ENCODE measurements at places on chromosomes 11 and 22. TPM values are rescaled to one million over a fixed set of nuclear protein-coding genes. Genes with fewer than 3 reads are reported as not detected.

DNA sequence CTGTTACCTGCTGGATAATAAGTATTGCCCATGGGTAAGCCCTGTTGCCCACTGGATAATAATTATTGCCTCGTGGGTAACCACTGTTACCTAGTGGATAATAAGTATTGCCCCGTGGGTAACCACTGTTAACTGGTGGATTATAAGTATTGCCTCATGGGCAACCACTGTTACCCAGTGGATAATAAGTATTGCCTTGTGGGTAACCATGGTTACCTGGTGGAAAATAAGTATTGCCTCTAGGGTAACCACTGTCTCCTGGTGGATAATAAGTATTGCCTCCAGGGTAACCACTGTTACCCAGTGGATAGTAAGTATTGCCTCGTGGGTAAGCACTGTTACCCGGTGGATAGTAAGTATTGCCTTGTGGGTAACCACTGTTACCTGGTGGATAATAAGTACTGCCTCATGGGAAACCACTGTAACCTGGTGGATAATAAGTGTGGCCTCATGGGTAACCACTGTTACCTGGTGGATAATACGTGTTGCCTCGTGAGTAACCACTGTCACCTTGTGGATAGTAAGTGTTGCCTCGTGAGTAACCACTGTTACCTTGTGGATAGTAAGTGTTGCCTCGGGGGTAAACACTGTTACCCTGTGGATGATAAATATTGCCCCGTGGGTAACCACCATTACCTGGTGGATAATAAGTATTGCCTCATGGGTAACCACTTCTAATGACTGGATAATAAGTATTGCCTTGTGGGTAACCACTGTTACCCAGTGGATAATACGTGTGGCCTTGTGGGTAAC lies 29.0 kb upstream of the NXPE4 start:
- DNase-seq = no peak

DNA sequence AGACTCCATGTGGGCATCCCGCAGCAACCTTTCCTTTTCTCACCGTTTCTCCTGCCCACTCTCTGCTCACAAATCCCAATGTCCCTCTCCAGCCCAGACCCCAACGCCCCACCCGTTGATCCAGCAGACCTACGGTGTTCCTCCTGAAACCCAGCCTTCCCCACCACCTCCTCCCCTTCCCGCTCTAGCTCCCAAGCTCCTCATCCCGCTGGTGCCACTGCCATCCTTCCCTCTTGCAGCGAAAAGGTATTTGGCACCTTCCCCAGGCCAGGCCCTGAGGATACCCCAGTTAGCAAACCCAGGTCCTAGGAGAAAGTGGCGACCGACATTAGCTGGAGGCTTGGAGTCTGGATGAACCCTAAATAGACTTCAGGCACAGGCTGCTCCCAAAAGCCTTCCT lies 84.0 kb upstream of the RTL6 start:
- DNase-seq = no peak

GRCh38 chr11:2951231-2952110 lies 22.3 kb upstream of the PHLDA2 start:
- no peak for DNase-seq

DNA sequence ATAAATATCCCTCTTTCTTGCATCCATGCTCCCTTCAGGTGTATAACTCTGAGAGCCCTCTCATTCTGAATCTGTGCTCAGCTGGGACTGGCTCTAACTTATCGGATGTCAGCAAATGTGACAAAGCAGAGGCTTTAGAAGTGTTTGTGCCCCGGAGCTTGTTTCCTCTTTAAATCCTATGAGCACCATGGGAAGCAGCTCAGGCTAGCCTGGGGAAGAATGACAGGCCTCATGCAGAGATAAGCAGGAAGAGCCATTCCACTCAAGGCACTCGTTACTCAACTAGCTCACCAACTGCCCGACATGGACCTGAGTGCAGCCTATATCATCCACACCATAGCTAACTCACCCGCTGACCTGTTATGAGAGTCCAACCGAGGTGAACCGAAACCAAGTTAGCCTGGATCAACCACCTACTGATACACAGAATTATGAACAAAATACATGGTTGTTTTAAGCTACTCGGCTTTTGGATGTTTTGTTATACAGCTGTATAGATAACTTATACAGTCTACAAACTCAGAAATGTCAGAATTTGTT lies 990.7 kb downstream of the NTM start:
- DNase-seq = no peak

GRCh38 chr11:10993186-10993585 lies 135.3 kb upstream of the ZBED5 start:
- DNase-seq = no peak

DNA sequence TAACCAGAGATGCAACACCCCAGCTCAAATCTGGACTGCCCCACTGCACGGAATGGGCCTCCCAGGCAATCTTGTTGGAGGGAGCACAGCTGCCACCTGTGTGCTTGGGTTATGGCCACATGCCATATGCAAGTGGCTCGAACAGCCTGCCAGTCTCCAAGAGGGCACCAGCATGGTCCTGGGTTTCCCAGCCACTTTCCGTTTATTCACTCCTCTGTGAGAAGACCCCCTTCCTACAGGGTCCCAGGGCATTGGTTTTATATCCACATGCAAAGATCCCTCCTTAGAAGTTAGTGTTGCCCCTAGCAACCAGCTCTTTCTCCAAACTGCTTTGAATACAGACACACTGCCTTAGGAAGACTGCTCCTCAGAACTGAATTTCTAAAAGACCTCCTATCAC lies 487.8 kb downstream of the BUD13 start:
- DNase-seq = no peak

- no peak for DNase-seq
These were observed 38.9 kb upstream of the CSNK2A3 start for GRCh38 chr11:11391796-11392463.

- DNase-seq = no peak
These were observed 17.7 kb upstream of the FEZ1 start for GRCh38 chr11:125513705-125514265.

DNA sequence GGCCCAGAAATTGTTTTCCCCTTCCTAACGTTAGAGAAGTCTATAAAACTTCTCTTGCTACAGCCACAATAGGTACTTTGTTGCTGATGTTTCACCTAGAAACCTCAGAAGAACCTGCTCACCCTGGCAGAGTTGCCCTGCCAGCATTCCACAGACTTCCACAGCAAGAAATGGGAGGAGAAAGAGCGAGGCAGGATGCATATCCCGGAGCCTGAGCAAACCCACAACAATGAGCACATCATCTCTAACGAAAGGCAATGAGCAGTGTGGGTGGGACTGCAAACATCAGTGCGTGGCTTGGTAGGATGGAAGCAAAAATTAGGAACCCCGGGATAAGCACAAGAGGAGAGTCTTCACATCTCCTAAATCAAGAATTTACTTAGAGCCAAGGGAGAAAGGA lies 892.3 kb downstream of the OPCML start:
- DNase-seq = no peak

DNA sequence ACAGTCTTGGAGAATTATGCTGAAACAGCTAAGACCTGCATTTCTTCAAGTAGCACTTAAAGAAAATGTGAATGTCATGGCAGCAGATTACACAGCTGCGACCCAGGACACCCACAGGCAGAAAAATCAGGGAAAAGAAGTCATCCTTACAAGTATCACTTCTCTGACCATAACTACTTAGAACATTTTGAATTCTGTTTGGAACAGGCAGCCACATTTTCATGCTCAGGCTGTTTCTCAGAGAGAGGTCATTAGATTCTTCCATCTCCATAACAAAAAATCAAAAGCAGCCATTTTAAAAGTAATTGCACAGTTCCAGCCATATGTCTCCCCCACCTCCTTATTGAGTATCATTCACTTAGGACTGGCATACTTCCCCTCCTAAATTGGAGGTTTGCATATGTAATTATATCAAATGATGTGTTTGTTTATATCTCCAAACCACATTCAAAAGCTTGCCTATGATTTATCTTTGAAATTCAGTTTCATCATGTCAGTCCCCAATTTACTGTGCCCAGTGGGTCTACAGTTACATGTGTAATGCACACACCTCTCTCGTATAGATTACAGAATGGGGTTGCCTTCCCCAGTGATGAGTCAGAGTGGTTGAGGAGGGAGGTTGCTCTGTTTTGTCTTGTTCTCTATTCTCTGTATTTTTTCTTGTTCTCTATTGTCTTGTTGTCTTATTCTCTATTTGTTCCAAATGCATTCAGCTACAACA lies 276.5 kb upstream of the MTNR1B start:
- DNase-seq = no peak

DNA sequence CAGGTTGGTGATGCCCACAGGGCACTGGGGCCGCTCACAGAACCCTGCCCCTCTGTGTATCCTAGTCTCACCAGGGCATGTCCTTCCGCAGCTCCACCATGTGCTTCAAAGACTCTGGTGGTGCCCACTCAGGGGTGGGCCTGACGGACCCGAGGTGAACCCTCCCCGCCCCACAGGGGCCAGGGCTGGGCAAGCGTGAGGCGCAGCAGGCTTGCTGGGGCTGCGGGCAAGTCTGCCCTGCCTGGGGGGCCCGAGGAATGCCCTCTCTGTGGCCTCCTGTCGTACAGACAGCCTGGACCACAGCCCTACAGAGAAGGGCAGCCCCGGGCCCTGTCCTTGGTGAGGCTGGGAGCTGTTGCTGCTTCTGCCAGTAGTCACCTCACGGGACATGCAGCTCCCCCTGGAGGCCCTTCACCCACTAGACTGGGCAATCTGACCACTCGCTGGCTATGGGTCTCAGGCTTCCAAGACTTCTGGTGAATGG lies 40.2 kb downstream of the TBX1 start:
- DNase-seq = peak; percentile 59

DNA sequence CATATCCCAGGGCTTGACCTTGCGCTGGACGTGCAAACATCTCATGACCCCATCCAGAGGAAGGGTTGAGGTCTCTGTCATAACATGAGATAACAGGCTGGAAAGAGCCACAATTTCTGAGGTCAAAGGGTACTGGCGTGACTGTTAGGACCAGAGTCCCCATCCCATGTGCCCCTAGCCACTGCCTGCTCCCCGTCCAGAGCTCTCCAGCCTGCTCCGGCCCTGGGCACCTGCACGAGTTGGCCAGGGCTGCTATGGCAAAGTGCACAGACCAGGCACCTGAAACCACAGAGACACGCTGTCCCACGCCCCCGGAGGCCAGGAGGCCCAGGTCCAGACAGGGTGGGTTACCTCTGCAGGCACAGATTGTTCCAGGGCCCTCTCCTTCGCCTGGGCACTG lies 58.9 kb downstream of the SHANK2 start:
- no peak for DNase-seq

DNA sequence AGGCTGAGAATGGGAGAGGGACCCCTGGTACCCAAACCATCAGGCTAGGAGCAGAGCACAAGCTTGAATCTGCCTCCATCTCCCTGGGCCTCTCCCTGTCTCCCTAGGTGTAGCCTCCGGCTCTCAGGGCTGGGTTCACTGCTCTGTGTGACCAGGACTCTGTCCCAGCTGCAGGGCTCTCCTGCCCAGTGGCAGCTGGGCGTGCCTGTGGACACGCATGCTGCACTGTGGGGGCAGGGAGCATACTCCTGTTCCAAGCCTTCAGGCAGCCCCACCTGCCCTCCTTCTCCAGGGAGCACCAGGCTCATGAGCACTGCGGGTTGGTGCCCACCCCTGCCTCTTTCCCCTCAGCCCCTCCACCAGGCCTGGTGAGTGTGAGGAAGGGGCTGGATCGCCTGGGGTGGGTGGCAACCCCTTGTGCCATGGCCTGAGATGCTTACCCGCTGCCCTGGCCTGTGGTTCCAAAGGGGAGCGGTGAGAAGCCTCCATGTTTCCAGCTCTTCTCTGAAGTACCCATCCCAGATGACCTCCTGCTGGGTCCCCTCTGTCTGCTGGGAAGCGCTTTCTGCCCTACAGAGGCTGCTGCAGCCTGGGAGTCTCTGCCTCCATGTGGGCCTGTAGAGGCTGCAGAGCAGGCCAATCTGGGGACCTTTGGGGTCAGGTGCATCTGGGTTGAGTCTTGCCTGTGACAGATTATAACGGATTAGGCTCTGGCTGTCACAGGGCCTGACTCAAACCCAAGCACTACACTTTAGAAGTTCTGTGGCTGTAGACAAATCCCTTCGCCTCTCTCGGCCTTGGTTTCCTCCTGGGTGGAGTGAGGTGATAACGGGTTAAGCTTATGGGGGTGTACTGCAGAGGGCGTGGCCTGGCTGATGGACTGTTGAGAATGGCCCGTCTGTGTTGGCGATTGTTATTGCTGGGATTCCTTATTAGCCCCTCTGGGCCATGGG lies 43.7 kb downstream of the WNT11 start:
- no peak for DNase-seq

GRCh38 chr11:45525393-45525792 lies 140.0 kb downstream of the CHST1 start:
- no peak for DNase-seq

- DNase-seq = no peak
These were observed 106.0 kb downstream of the CSNK2A3 start for GRCh38 chr11:11247086-11247485.

DNA sequence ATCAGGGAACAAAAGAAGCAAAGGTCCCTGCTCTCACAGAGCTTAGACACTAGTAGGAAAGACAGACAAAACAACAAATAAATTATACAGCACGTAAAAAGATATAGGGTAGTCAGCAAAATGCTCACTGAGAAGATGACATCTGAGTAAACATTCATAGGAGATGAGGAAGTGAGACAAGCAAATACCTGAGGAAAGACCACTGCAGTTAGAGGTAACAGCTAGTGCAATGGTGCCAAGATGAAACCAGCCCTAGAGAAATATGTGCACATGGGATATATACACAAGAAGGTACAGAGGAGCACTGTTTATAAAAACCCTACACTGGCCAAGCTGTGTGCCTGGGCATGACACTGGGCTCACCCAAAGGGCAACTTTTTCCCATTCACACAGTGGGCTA lies 9.8 kb downstream of the CYP2R1 start:
- DNase-seq = no peak

GRCh38 chr11:112656772-112657428 lies 304.3 kb upstream of the NCAM1 start:
- DNase-seq = no peak

GRCh38 chr11:63564056-63564774 lies 1.0 kb upstream of the PLAAT2 start:
- no peak for DNase-seq

- DNase-seq = no peak
These were observed 2.2 kb downstream of the RAB30 start for GRCh38 chr11:83069441-83070043.

- DNase-seq = no peak
These were observed 33.6 kb downstream of the YWHAH start for GRCh38 chr22:31977939-31978338.

The MUC5B gene
- 0.35 TPM for total RNA-seq

The LMO2 gene
- not detected for total RNA-seq

The GVQW3 gene
- total RNA-seq = 1.6 TPM

The OR2AG2 gene
- total RNA-seq = 0.08 TPM

The NCR3LG1 gene
- total RNA-seq = 6.6 TPM

The SLCO2B1 gene
- 0.13 TPM for total RNA-seq

The SERPINH1 gene
- total RNA-seq = 21.5 TPM

The GUCY1A2 gene
- total RNA-seq = 0.34 TPM

The ZNF143 gene
- 24.2 TPM for total RNA-seq

The MMP11 gene
- 1.1 TPM for total RNA-seq

The CELSR1 gene
- total RNA-seq = 12.5 TPM

Data from SK-MEL-5 (cell line).